ENCODE measurements at places on chromosomes 12 and 14.

- DNase-seq = no peak
Measured at GRCh38 chr12:85089792-85090191, 53.6 kb downstream of the LRRIQ1 start.

DNA sequence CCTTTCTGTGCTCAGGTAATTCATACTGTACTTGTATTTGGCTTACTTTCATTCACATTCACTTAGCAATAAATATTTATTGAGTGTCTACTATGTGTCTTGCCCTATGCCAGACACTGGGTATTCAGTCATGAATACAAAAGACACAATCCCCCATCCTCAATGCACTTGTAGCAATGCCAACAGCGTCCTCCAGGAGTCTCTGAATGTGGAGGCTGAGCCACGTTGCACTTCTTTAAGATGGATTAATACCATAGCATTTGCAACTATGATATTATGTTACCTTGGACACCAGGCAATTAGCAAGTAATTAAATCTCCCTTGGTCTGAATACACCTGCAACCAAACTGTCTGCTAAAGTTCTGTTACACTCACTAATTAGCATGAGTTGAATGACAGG lies 58.8 kb downstream of the OTX2 start:
- no peak for DNase-seq

- DNase-seq = no peak
Measured at GRCh38 chr14:102620413-102620812, 28.0 kb downstream of the RCOR1 start.

DNA sequence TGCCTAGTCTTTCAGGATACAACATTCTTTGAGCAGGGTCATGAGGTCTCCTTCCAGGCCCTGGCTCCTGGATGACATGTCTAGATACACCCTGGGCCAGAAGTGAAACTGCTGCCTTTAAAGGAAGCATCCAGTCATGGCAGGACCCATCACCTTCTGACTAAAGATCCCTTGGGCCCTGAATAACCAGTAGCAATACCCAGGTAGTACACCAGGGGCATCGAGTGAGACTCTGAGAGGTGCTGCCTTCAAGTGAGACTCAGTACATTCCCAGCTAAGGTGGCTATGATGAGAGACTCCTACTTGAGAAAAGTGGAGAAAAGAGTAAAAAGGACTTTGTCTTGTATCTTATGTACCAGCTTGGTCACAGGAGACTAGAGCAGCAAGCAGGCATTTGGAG lies 23.5 kb downstream of the OR6C68 start:
- DNase-seq = no peak

DNA sequence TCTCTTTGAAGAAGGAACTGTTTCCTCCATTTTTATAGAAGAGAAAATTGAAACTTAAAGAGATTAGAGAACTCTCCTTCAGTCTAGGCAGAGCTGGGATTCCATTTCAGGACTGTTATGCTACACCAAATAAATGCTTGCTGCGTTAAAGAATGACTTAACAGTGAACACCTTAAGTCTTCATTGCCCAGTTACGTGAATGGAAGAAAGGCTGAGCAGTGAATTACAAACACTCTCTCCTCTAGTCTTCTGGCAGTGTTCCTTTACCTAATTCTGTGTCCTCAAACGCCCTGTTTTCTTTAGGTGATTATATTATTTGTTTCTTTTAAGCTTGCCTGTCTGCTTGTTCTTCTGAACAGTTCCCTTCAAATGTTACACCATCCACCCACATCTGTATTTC lies 59.7 kb downstream of the RCOR1 start:
- DNase-seq = no peak

DNA sequence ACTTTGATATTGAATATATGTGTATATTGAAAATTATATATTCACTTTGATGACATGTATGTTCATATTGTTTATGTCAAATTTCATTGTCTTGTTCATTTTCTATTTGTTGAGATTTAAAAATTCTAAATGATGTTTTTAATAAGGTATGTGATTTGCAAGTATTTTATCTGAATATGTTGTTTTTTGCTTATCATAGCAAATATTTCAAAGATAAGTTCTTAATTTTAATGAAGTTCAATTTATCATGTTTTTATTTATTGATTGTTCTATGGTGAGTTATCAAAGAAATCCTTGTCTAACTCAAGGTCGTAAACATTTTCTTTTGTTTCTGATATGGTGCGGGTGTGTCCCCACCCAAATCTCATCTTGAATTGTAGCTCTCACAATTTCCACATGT lies 45.2 kb downstream of the OR9K2 start:
- no peak for DNase-seq

DNA sequence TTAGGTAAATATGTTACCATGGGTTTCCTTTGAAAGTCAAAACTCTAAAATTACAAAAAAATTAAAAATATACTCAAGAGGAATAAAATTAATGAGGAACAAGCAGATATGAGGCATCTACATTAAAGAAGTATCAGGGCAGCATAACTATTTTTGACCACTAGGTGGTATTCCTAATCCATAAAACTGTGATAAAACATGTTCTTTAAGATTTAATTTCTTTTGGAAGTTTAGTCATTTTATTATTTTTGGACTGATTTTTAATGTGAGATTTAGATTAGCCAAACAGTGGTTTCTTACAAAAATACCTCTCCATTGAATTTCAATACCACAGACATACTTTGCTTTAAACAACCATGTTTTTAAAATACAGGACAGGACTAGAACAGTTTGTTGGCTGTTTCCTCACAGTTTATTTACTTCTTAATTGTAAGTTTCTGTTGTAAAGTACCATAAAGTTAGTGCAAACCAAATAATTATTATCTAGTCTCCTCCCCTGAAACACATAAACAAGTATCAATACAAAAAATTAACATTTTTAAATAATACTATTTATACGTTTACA lies 49.8 kb downstream of the NTS start:
- no peak for DNase-seq

GRCh38 chr14:50022661-50023060 lies 93.7 kb downstream of the VCPKMT start:
- DNase-seq = no peak

GRCh38 chr14:68442828-68443629 lies 349.8 kb downstream of the ZFP36L1 start:
- DNase-seq = no peak

DNA sequence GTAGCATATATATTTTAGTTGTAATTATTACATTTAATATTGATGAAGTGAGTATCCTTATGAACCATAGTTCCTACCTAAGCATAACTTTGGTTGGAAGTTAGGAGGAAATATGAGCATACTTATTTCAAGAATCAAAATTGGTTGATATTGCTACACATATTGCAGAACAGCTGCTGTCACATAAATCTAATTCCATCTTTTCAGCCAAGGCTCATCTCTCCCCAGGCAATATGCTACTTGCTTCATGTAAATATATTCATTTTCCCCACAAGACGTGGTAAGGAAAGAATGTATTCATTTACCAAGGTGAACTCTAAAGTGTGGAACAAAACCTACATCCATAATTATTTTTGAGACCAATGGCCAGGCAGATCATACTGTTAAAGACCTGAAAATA lies 62.5 kb upstream of the HIF1A start:
- DNase-seq = no peak

DNA sequence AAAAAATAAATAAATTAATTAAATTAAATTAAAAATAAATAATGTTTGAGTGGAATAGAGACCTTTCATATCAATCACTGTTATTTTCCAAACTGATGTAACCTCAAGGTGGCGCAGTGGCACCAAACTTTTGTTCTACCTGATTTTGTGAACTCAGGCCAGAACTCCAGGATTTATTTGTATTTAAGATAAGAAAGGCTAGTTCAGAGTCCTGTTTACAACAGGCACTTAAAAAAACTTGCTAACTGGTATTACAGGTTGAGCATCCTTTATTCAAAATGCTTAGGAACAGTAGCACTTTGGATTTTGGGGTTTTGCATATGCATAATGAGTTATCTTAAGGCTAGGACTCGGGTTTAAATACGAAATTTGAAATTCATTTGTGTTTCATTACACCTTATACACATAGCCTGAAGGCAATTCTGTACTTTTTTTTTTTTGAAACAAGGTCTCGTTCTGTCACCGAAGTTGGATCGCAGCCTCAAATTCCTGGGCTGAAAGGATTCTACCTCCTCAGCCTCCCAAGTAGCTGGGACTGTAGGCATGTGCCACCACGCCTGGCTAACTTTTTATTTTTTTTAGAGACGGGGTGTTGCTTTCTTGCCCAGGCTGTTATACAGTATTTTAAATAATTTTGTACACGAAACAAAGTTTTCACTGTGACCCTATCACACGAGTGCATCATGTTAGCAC lies 32.4 kb downstream of the YY1 start:
- no peak for DNase-seq

- no peak for DNase-seq
Measured at GRCh38 chr12:63822352-63822751, 22.1 kb upstream of the SRGAP1 start.

DNA sequence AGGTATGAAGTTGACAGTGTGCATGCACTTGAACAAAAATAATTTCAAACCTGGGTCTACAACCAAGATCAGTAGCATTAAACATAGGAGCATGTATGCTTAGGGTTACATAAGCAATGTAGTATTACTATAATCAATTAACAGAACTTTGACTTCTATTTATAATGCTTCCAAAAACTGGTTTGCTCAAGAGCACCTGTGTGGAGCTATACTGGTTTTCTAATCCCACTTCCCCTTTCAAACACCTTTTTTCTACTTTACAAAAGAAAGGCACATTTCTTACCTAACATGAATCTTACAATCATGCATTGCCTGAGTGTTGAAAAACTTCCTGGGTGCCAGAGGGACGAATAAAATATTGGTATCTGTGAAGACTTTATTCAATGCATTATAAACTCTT lies 72.7 kb downstream of the EFCAB11 start:
- DNase-seq = no peak

GRCh38 chr12:104275689-104276088 lies 27.9 kb upstream of the EID3 start:
- DNase-seq = no peak

- no peak for DNase-seq
Measured at GRCh38 chr14:80356413-80356812, 145.1 kb upstream of the DIO2 start.

- no peak for DNase-seq
Measured at GRCh38 chr12:124559182-124560017, 8.0 kb downstream of the NCOR2 start.

GRCh38 chr12:131751335-131751734 lies 40.4 kb downstream of the SFSWAP start:
- DNase-seq = no peak

DNA sequence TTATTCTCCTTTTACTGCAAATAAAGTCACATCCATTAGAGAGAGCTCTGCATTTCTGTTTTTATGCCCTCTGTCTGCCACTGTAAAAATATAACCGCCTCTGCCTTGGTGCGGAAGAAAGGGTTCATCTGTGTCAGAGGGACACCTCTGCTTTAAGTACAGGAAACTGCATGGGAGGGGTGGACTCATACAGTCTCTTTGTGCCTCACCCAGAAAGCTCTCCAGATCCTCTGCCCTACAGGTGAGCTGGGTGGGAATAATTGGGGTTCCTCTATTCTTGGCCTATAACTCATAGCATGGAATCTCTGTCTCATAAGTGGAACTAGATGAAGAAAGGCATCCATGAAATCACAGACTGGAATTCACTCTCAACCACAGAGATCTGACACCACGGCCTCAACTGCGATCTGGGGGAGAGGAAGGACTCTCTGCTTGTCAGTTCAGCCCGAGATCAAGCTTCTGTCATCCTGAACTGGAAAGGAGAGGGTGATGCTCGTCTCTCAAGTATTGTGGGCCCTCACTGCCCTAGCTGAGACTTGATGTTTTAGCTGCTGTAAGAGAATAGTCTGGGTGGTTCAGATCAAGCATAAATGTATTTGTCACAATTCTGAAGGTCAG lies 702.3 kb downstream of the TMEM121 start:
- DNase-seq = no peak

- DNase-seq = no peak
Measured at GRCh38 chr12:28051516-28052354, 79.2 kb upstream of the PTHLH start.

All from stimulated activated CD8-positive, alpha-beta memory T cell treated with anti-CD3 and anti-CD28 coated beads, Interleukin-4, amount 100 ng/mL, for 24 hours (primary cell).